ENCODE measurements at places on chromosomes 7 and 10.

- DNase-seq, result no peak
These were observed 73.2 kb downstream of the SORBS1 start for GRCh38 chr10:95487994-95488393.

DNA sequence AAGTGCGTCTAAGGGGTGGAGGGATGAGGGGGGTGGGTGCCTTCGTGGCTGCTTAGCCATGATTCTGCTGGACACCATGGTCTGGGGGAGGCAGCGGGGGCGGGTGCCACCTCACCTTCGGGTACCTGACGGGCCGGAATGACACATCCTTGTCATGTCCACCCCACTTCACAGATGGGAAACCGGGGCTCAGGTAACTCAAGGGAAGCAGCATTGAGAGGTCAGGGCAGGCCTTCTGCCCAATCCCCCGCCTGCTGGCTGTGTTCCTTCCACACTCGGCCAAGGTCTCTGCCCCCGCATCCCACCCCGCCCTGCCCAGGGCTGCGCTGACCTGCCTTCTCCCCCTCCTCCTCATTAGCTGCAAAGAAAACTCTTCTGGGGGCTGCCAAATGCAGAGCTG, 598.0 kb downstream of the PTPRN2 start:
- DNase-seq, result no peak

GRCh38 chr10:73449113-73449512, 15.8 kb upstream of the MSS51 start:
- DNase-seq, result no peak

- no peak for DNase-seq
These were observed 766 bp downstream of the BAMBI start for GRCh38 chr10:28677888-28678686.

- DNase-seq, result peak; percentile 60
These were observed 32.1 kb upstream of the MDFIC start for GRCh38 chr7:114889646-114890285.

GRCh38 chr7:71661671-71662224, 529.8 kb downstream of the GALNT17 start:
- no peak for DNase-seq

- DNase-seq, result no peak
These were observed 24.6 kb upstream of the SGMS1 start for GRCh38 chr10:50648089-50648934.

DNA sequence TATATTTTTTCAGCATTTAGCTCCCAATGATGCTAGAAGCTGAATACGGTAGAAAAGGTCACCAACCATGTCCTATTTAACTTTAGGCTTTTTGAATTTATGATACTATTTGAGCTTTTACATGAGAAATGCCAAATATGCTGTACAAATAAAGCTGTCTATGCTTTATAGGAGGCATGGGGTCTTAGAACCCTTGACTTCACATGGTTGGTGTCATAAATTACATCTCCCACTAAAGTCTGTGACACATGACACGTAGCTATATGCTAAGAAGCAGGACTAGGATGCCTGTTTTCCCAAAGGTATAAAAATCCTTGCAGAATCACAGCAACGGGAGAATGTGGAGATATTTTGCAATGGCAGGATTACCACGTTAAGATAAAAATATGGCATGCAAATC, 960.4 kb downstream of the PCDH15 start:
- DNase-seq, result no peak

DNA sequence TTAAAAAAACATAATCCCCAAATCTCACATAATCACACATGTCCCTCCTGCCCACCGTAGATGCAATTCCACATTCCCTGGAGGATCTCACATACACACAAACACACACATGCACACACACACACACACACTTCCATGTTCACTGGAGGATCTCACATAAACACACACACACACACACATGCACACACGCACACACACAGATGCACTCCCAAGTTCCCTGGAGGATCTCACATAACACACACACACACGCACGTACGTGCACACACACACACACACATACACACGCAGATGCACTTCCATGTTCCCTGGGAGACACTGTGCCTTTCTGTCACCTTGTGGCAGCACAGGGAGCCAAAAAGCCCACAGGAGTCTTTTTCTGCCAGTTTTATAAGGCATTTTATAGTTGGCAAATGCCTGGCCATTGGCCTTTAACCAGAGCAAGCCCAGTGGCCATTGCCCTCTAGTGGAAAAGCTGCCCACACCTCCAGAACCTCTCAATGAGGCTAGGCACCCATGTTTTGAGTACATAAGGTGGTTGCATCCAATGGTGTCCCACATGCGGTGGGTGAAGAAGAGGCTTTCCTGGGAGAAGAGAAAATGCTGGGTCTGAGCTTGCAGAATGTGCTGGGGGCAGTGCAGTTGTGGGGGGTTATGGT, 115.4 kb upstream of the ACBD5 start:
- DNase-seq, result no peak

GRCh38 chr10:61112771-61113170, 168.8 kb upstream of the RHOBTB1 start:
- no peak for DNase-seq

DNA sequence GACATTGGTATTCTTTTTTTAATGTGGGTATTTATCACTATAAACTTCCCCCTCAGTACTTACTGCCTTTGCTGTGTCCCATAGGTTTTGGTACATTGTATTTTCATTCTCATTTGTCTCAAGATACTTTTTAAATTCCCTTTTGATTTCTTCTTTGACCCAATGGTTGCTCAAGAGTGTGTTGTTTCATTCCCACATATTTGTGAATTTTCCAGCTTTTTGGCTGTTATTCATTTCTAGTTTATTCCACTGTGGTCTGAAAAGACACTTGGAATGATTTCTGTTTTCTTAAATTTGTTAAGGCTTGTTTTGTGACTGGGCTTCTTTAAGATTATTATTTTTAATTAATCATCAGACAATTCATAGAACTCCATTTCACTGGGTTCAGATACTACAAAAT, 105.0 kb downstream of the EPC1 start:
- DNase-seq, result no peak

- DNase-seq, result no peak
These were observed 21.4 kb upstream of the MGMT start for GRCh38 chr10:129445436-129446182.

DNA sequence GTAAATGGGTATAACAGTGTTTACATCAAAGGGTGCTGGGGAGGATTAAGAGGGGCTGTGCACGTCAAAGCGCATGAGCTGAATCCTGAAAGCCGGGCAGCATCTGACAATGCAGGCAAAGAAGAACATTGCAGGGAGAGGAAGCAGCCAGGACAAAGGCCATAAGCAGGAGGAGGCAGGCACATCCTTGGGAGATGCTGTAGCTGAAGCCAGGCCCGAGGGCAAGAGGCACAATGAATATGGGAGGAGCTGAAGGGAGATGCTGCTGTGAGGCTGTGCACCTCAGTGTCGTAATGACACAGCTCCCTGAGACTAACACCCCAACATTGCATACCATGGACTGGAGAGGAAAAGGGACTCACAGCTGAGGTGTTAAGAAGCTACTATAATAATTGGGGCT, 129.2 kb downstream of the BTAF1 start:
- DNase-seq, result no peak

GRCh38 chr10:83083831-83084230, 1055.5 kb upstream of the GHITM start:
- DNase-seq, result no peak

DNA sequence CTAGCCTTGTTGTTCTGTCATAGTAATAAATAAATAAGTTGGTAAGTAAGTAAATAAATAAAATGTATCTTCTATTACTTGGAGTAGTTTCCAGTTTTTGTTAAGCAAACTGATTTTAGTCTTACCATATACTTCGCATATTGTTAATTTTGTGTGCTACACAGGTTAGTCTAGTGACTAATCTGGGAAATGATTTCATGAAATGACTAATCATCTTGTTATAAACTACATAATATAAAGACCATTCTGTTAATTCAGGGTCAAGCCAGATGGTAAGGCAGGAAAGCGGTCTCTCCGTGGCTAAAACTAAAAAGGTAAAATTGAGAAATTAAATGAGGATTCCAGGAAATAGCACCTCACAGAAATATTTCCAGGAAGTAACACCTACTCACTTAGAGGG, 58.5 kb upstream of the FOXP2 start:
- DNase-seq, result no peak

DNA sequence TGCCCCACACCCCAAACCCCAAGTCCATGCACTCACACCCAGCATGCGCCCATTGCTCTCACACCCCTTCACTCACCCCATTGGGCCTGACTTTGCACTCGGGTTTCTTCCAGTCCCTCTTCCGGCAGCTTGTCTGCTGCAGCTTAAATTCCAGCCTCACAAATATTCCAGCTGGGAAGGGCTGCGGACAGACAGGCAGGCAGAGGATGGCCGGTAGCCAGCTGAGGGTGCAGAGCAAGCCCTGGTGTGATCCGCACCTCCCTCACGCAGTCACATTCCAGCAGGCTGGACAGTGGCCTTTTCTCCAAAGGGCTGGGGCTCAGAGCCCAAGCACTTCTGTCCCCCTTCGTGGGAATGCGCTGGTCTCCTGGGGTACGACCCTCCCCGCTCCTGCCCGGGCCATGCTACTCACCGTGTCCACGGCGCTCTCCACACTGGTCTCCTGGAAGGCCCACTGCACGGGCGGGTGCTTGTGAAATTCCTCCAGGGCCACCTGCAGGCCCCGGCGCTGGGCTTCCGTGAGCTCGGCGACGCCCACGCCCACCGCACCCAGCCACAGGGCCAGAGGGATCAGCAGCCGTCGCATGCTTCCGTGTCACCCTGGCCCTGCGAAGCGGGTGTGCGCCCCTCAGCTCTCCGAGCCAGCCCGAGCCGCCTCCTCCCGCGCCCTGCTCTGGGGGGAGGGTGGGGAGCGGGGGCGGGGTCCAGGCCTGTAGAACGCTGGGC, 1.2 kb downstream of the RARRES2 start:
- DNase-seq, result no peak

- no peak for DNase-seq
These were observed 63.1 kb downstream of the CARD11 start for GRCh38 chr7:2980401-2981102.

GRCh38 chr7:112579388-112579787, 98.6 kb downstream of the LSMEM1 start:
- DNase-seq, result no peak

DNA sequence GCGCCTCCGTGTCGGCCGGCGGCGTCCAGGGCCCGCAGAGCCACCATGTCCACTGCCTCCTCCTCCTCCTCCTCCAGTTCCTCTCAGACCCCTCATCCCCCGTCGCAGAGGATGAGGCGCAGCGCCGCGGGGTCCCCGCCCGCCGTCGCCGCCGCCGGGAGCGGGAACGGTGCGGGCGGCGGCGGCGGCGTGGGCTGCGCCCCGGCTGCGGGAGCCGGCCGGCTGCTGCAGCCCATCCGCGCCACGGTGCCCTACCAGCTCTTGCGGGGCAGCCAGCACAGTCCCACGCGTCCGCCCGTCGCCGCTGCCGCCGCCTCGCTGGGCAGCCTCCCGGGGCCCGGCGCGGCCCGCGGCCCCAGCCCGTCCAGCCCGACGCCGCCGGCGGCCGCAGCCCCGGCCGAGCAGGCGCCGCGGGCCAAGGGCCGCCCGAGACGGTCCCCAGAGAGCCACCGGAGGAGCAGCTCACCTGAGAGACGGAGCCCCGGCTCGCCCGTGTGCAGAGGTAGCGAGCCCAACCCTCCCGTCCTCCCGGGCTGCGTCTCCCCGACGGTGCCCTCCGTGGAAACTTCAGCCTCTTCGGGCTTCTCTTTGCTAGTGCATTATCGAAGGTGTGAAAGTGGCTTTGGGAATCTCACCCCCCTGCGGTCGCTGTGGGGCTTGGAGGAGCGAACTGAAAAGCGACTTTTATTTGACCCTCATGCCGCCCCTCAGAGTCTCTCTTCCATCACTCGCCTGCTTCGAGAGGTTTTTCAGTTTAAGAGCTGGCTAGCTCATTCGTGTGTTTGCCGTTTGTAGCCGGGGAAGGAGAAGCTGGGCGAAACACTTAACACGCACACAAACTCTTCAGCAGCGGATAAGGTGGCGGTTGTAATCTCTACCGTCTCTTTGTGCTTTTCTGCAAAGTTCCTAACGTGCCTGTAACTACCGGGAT, 975 bp downstream of the GLCCI1 start:
- peak; percentile 35 for DNase-seq

- no peak for DNase-seq
These were observed 209.8 kb downstream of the TRIL start for GRCh38 chr7:28748346-28748745.

- DNase-seq, result peak; percentile 56
These were observed 81.0 kb downstream of the SAMD9 start for GRCh38 chr7:93036807-93037206.

- DNase-seq, result no peak
These were observed 5.1 kb downstream of the AKR1E2 start for GRCh38 chr10:4831091-4831490.

DNA sequence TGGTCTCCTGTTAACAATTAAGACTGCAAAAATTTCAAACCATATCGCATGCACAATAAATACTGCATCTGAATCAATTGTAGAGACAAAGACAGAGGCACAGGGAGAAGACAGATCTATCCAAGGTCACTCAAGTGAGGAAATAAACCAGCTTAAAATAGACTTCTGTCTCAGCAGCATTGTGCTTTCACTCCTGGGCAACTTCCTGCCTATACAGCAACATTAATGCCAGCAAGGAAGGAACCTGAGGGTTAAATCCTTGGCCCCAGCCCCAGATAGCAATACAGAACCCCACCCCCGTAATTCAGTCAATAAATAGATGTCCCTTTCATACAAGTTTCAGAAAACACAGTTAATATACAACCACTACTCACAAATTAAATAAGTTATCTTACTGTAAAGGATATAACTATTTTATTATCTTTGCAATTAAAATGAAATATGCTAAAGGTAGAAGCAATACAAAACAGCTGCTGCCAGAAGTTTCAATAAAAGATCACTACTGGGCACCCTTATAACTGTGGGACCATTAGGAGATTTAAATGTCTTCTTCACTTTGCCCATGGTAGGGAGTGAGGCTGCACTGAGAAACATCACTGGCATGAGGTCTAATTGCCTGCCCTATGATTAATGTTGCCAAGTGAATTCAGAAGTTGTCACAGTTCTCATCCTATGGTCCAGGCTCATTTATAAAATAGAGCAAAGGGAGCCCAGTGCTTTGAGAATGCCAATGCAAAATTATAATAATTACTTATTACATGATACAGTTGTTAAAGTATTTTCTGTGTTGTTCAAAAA, 49.4 kb downstream of the CAV1 start:
- no peak for DNase-seq

- DNase-seq, result no peak
These were observed 32.1 kb downstream of the SLC29A4 start for GRCh38 chr7:5314864-5315263.

DNA sequence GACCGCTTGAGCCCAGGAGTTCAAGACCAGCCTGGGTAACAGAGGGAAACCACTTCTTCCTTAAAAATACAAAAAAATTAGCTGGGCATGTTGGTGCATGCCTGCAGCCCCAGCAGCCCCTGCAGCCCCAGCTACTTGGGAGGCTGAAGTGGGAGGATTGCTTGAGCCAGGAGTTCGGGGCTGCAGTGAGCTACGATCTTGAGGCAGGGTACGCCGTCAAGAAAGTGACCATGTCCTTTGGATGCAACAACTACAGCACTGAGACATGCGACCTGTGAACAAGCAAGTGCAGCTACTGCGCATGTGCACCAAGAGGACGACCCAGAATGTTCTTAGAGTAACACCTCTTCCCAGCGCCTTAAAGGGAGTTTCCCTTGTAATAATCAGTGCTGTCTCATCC, 66.6 kb upstream of the ZNF479 start:
- no peak for DNase-seq
